Left renal cortex interstitium (tissue), 4 donors: ENCODE measurements at places on chromosomes 11 and 22. TPM values are rescaled to one million over a fixed set of nuclear protein-coding genes. Genes with fewer than 3 reads are reported as not detected.

- no peak for DNase-seq
These were observed 20.0 kb upstream of the ZBTB16 start for GRCh38 chr11:114039551-114039950.

GRCh38 chr11:16831316-16832192 is 93.1 kb downstream of the C11orf58 start:
- no peak for DNase-seq

The EIF1AD gene
- polyA plus RNA-seq: 32.7 TPM

DNA sequence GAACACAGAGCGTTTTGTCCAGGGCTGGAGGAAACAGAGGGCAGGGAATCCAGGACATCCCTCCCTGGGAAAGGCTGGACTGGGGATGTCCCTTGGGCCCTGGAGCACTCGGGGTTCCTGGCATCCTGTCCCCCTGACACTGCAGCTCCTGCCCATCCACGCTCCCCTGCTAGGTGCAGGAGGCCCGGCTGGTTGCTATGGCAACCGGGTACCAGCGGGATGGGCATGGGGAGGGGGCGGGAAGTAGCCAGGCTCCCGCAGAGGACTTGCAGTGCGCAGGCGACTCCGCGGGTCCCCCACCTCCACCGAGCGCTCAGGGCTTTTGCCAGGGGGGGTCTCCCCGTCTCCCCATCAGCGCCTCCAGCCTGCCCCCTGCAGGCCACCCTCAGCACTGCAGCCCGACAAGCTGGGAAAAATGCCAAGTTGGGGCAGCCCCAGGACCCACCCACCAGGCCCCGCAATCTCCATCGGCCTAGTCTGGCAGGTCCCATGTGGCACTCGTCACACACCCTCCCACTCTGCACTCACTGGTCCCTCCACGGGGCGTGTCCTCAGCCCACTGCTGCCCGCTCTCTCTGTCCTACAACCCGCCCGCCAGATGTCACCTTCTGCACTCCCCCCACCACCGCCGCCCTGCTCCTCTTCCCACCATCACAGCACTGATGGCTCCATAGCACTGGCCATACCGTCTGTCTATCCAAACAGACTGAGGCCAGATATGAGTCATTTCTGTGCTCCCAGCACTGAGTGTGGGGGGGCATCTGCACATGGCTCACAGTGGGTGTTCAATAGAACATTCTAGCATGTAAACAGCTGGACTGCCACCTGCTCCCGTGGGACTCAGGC is 31.5 kb downstream of the KIAA0930 start:
- no peak for DNase-seq

The UBQLNL gene
- 0.82 TPM for polyA plus RNA-seq

- no peak for DNase-seq
These were observed 368.5 kb downstream of the INSC start for GRCh38 chr11:15483205-15483604.

The MTFP1 gene
- polyA plus RNA-seq: 11.9 TPM

DNA sequence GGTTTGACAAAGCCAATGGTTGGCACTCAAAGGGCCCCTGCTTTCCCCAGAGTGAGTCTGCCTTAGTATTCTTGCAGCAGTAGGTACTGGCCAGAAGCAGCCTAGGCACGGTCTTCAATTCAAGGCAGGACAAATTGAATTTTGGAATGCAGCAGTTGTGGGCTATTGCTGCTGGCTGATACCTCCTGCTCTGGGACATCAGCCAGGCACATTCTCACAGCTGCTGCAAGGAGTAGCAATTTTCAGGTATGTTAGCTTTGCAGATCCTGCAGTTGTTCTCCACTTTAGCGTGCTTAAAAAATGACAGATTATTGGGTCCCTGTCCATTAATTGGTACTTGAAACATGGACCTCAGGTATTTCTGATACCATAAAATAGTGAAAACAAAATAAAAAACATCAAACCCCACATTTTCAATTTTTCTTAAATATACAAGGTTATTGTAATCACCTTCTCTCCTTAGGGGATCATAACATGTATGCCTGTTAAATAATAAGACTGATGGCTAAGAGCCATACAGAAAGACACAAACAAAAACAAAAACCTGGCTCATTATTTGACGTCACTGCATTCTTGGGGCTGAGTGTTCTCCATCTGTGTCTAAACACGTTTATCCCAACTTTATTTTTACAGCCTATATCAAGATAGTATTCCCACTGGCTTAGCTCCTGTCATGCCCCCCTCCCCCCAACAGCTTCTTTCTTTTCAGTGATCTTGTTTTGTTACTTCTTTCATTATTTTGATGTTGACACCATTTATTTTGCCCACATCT is 85.1 kb upstream of the CARD18 start:
- DNase-seq: no peak
